ENCODE measurements at places on chromosomes 2 and 18.

DNA sequence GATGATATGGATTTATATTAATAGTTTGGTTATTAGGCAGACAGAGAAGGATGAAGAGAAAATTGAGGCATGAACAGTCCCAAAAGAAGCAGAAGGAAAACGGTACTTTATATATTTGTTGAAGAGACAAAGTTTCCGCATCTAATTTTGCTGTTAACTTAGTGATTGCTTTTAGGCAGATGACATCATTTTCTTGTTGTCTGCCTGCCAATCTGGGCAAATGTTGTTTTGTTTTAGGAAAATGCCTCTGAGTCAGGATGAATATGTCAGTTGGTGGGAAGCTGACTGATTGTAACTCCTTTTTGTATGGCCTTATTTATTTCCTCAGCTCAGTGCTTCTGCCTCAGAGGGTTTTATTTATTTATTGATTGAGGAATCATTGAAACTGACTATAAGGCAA lies 52.5 kb upstream of the CAVIN2 start:
- peak; percentile 69 for DNase-seq

GRCh38 chr2:223731503-223731902 lies 105.9 kb downstream of the AP1S3 start:
- no peak for DNase-seq

DNA sequence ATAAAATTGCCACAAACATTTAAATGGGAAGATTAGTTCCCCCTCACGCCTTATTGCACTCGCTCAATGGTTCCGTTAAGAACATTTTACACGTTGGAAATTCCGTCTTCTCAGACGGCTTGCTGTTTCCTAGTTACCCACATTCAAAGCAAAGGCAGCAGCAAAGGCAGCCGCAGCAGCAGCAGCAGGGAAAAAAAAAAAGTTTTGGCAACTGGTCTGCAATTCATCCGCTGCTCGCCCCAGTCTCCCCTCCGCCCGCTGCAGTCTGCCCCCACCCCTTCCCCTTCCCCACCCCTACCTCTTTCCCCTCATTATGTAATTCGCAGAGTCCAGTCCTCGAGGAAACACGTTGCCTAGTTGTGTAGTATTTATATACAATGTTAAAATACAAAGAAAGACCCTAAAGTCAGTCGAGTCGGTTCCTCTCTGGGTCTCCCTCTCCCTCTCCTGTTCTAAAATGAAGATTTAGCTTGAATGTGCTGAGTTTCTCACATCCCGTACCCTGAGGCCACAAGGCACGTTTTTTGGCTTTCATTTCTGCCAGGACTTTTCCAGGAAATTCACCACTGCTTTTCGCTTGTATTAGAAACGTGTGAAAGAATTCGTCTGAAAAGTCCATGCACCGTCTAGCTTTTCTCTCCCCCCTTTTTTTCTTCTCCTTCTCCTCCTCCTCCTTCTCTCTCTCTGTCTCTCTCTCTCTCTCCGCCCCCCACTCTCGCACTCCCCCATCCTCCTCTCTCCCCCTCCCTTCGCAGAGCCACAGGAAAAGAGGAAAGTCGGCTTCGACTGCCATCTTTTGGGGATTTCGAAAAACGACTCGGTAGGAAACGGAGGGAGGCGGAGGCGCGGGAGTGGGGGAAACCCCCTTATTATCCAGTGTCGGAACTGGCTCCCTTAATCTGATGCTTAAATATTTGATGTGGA lies 140.0 kb downstream of the MEIS1 start:
- DNase-seq, result no peak

GRCh38 chr18:75132931-75133525 lies 75.9 kb downstream of the PTGR3 start:
- DNase-seq, result no peak

DNA sequence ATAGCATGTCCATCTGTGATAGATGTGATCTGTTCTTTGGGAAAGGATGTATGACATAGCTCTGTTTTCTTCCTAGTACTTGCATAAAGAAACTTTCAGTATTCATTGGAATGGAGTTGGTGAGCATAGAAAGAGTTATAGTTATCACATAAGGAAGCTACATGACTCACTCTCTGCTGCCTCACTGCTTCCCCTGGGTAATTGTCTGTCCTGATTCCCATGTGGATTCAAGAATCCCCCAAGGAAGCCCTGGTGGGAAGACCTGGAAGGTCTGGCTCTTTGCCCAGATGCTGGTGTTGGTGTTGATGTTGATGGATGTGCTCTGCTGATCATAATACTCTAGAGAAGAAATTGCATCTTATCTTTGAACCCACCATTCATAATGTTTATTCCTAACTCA lies 60.6 kb downstream of the PTPN4 start:
- no peak for DNase-seq

DNA sequence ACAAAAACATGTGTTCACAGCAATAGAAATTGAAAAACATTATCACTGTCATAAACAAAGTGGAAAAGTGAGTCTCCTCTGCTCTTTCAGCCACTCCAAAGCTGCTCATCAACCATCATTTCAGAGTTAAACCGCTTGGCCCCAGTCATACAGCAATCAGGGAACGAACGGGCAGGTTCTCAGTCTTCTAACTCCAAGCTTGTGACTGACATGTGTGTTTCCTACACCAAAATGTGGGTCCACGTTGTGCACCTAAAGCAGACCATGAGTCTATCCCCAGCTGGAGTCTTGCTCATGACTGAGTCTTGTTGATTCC lies 582.6 kb upstream of the ID2 start:
- DNase-seq, result no peak

- peak; percentile 10 for DNase-seq
These were observed 63.3 kb downstream of the BOD1L2 start for GRCh38 chr18:57210107-57210715.

DNA sequence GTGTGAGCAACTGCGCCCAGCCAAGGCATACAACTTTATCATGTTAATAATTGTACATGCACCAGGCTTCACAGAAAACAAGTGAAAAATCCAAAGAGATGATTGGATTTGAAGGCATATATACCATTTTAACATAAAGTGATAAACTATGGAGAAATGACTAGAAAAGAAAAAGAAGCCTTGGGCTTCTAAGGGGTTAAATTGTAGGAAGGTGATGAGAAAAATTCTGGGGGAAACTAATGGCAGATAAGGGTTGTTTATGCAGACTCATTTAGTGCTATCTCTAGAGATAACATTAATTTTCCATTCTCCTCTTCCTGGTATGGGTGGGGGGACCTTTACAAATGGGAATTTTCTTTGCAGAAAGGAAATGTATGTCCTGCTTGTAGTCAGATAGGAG lies 154.0 kb downstream of the TMEM17 start:
- no peak for DNase-seq

DNA sequence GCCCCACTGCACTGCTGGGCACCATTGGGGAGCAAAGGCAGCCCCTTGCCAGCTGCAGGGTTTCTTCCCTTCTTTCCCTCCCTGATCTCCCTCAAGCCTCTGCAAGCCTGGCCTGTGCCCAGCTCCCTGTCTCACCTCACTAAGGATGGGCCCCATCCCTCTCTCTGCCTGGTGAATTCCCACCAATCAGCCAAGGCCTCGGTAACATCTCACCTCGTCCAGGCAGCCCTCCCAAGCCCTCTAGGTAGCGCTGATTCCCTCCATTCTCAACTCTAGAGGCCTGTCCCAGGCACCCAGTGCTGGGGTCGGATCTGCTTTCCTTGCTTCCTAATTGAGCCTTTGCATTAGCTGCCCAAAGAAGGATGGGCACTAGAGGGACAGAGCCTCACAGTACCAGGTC lies 63.0 kb downstream of the CELF4 start:
- no peak for DNase-seq

DNA sequence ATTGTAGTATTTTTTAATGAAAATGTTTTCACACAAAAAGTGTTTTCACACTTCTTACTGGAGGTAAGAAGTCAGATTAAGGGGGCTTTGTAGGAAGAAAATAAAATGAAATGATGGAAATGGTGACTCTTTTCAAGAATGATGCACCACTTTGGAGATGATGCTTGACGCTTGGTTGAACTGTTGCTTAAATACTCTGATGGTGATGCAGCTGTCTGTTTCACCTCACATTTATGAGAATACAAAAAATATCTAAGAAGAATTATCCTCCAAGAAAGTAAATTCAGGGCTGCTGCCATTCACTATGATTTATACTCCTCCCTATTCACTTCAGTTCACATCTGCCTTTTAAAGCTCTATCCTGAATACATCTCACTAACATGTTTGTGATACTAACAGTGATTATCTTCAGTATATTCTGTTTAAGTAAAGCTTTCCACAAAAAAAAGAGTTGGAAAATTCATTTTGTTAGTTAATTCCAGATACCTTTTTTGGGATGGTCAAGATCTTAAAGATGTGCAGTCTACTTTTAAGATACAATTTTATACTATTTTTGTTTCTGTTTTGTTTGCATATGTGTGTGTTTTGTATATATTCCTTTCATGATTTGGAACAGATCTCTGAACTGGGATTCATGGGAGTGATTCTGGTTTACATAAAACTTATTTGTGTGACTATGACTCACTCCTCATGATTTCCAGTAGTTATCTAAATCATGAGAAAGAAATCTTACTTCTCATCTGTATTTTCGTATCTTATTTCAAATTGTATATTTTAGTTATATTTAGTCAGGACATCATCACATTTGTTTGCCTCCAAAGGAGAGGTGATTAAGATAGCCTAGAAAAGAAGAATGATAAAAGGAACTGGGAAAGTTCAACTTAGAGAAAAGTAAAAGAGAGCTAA lies 53.1 kb downstream of the SLC39A10 start:
- no peak for DNase-seq

GRCh38 chr2:13009027-13009642 lies 292.4 kb downstream of the TRIB2 start:
- no peak for DNase-seq

DNA sequence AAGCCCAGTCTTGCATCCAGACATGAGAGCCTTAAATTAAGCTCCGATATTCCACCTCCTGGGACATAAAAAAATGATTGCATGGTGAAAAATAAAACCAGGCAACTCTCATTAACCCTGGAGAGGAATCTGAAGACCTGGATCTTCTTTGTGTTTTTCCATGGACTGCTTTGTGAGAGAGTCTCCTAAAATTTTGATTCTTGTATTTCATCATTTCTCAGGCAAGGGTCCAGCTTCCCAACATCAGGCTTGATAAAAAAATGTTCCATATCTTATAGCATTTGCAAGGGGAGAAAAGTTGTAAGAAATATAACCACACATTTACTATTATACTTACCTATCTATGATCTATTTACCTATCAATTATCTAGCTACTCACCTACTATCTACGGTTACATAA lies 327.5 kb upstream of the SPHKAP start:
- no peak for DNase-seq

- no peak for DNase-seq
These were observed 104.7 kb downstream of the ZFP36L2 start for GRCh38 chr2:43121580-43122314.

DNA sequence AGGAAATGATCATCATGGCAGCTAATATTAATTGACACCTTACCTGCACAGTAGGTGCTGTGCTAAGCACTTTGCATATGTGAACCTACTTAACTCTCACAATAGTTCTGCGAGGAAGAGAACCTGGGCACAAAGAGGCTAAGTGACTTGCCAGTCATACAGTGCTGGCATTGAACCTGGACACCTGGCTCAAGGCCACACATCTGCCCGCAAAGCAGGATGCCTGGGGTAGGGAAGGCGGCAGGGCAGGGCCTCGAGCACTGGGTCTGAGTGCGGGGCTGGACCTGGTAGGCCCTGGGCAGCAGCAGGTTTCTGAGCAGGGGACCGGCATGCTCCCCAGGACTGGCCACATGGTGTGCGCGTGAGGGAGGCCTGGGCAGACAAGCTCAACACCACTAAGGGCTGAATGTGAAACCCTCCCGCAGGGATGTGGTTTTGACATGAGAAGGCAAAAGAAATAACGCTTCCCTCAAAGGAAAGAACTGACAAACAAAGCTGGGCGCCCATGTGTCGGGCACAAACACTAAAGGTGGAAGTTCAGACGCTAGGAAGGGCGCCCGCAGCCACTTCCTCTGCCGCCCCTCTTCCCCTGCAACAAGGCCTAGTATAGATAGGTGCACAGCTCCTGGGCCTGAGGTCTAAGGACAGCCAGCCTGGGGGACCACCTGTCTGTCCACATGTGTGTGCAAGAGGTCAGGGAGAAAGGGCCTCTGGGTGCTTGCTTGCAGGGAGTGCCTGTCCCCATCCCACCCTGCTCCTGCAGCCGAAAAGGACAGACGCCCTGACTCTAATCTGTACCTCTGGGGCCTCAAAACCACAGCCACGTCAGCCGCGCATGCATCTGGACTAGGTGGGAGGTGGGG lies 92.5 kb downstream of the ZFP36L2 start:
- DNase-seq, result no peak

GRCh38 chr18:59646963-59647307 lies 50.3 kb downstream of the CCBE1 start:
- DNase-seq, result no peak

- no peak for DNase-seq
These were observed 69.6 kb upstream of the CREB1 start for GRCh38 chr2:207459990-207460757.

DNA sequence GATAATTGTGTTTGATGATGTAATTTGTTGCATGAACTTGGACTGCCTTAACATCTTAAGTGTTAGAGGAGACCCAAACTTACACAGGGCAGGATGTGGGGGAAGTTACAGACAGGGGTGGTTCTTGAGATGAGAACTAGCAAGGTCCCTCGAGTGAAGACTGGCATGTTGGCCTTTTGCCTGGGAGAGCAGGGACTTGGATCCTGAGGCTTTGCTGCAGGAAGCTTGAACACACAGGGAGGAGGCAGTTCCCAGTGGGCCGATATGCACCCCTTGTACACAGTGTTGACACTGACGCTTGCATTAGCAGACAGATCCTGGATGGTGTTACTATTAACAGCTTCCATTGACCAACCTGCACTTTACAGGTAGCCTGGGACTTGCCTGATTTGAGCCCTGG lies 47.5 kb downstream of the CHRNA1 start:
- no peak for DNase-seq

- DNase-seq, result no peak
These were observed 31.9 kb downstream of the NDUFA10 start for GRCh38 chr2:239993291-239993690.

GRCh38 chr2:84492571-84492970 lies 23.7 kb upstream of the DNAH6 start:
- no peak for DNase-seq

- DNase-seq, result no peak
These were observed 25.4 kb downstream of the NCK2 start for GRCh38 chr2:105770149-105770548.

Measured in Panc1 (cell line).